Articular chondrocyte of knee joint (primary cell): ENCODE measurements at places on chromosomes 2 and 18. TPM values are rescaled to one million over a fixed set of nuclear protein-coding genes. Genes with fewer than 3 reads are reported as not detected.

The FRZB gene
- 1.4 and 2.4 TPM in 2 replicates for total RNA-seq

The GRHL1 gene
- 0.54 and 0.78 TPM in 2 replicates for total RNA-seq

The LRRC30 gene
- not detected in 2 replicates for total RNA-seq

The CUL3 gene
- 73.0 and 75.9 TPM in 2 replicates for total RNA-seq

The DUSP2 gene
- total RNA-seq: 1.2 and 2.1 TPM in 2 replicates
